ENCODE measurements at places on chromosomes 3 and 15.
A peak's percentile ranks its signal among the peaks of the same experiment; 100 is the strongest.

- DNase-seq: peak; percentile 17
These were observed 56.2 kb downstream of the EXOG start for GRCh38 chr3:38552364-38552763.

GRCh38 chr3:63193647-63194046 is 84.5 kb upstream of the SYNPR start:
- DNase-seq: no peak

DNA sequence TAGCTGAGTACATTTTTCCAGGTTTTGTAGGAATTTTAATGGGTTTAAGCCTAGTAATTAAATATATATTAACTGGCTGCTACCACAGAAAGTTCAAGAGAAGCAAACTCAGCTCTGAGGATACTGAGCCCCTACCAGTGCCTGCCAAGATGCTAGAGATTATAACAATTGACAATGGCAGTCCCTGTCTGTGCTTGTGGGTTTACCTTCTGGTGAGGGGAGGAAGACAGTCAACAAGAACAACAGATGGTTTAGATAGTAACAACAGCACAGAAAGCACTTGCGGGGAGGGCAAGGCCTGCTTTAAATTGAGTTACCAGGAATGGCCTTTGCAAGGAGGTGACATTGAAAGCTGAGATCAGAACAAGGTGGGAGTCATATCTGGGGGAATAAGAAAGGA is 56.6 kb upstream of the ARHGEF3 start:
- DNase-seq: peak; percentile 81

DNA sequence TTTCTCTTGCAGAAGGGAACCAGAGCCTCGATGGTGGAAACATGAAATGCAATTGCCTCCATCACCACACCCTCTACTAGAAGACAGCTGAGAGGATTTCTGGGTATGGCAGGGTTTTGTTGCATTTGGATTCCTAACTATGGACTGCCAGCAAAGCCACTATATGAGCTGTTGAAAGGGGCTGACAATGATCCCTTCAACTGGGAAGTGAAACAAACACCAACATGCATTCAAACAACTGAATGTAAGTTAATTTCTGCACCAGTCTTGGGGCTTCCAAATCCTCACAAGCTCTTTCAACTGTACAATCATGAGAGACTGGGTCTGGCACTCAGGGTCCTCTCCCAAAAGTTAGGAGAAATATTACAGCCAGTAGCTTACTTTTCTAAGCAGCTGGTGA is 116.7 kb upstream of the PLCL2 start:
- no peak for DNase-seq

GRCh38 chr3:18264361-18264760 is 160.8 kb downstream of the SATB1 start:
- DNase-seq: no peak

GRCh38 chr3:15976524-15976923 is 178.7 kb upstream of the ANKRD28 start:
- no peak for DNase-seq

- no peak for DNase-seq
These were observed 103.7 kb upstream of the LMOD3 start for GRCh38 chr3:69226071-69226470.

Measured in islet precursor cell (in vitro differentiated cells).